ENCODE measurements at places on chromosomes 12 and 14.

DNA sequence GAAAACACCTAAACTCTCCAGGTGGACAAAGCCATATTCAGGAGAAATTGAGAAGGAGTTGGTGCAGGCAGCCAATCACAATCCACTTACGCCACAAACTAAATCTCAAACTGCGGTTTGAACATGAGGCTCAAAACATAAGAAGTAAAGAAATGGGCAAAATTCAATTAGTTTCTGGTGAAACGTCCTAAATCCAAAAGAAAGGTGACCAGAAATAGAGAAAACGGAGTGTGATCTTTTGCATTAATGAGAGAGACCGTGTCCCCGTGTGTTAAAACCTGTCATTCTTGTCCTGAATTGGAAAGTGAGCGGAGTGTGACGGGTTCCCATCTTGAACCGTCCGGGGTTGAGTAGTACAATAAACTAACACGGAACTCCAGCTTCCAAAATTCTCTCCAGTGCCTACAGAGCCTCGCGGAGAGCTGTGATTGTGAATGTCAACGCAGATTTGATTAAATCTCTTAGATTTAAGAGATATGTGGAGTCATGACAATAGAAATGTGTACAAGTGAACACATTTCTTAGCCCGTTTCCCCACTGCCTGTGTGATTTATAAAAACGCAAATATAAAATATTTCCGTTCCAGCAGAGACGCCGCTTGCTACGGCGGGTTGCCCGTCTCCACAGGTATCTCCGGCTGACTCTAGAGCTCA is 595 bp upstream of the METAP2 start:
- no peak for DNase-seq

DNA sequence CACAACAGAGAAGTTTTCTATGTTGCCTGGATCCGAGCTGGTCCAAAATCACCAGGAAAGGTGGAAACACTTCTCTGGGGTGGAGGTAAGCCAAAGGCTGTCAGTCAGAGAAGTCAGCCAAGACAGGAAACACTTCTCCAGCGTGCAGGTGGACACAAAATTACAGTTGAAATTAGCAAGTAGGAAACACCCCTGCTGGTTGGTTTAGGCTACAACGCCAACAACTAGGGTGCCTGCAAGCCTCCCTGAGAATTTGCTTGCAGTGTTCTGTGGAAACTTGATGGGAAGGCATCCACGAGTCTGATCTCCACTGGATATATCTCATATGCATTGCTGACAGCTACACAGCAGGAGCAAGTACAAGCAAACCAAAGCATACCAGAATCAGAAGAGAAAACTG is 600.5 kb downstream of the RERGL start:
- DNase-seq: no peak

DNA sequence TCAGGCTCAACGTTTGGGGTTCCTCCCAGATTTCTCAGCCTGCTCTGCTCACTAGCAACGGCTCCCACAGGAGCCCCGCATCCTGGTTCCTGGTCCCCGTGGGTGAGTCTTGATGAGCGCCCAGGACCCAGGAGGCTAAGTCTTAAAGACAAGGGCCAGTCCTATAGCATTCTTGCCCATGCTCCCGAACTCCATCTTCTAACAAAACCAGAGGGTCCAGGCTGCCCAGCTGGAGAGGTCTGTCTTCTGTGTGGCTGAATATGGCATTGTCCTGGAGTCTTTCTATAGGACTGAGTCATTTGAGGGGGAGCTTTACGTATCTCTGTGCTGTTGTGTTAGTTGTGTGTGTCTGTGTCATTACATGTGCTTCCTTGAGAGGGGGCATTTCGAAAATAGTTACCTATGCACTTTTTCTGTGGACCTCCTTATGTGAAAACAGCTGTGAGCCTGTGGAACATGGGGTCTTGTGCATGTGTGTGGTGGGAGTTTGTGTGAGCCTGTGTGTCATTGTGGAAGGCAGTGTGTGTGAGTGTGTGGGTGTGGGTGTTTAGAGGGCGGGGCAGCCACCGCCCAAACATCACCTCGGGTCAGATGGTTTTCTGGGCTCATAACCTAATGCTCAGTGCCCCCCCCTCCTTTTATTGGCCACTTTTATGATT is 9.1 kb upstream of the TBX5 start:
- no peak for DNase-seq

GRCh38 chr12:44611538-44611937 is 264.6 kb downstream of the NELL2 start:
- DNase-seq: no peak

DNA sequence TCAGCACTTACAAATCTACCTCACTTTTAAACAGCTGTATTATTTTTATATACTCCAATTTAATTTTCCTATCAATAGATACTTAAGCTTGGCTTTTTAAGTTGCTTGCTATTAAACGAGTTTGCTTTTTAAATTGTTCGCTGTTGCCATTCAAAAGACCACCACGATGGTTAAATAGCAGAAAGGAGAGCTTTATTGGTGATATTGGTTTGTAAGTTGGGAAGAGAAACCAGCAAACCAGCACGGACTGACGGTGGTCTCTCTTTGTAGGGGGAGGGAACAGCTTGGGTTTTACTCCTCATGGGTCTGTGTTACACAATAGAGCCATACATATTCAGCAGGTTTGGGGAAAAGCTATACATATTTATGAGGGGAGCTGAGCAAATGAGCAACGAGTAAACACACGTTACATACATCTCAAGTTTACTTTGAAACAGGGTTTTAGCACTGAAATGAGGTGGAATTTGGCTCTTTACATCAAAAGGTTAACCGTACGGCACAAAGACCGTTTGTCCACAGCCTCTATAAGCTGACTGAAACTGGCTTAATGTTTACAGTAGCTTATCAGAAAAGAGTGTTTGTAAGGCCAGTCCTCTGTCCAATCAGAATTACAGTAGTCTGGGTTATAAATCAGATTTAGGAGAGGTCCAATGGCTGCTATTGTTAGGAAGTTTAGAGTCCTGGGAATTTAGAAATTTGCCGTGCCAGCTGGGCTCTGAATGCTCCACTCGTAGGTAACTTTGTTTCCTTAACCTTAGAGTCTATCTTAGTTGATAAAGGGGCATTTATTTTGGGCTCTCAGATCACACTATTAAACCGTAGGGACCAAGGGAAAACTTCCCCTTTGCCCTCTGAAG is 69.7 kb upstream of the DHRS4 start:
- no peak for DNase-seq

GRCh38 chr12:124545508-124546418 is 21.6 kb downstream of the NCOR2 start:
- DNase-seq: no peak

DNA sequence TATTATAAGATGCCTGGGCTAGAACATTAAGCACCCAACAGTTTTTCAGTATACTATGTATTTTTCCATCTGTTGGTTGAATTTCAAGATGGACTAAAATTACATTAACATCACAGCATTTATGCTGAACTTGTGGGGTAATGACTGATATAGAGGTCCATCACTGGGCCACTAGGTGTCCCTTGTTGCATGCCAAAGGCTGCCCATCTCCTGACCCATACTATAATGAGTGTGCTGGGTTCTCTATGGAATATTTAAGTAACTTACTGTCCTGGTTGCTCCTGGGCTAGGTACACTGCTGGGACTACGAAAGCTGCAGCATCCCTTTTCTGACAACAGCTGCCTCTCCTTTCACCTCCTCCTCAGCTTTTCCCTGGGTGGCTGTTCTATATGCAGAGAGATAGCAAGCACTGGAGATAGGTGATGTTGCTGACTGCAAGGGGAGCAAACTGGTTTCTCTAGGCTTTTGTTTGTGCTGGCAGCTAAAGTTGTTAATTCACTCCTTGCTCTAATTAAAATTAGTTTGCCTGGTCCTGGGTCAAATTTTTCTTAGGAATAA is 138.6 kb upstream of the TRHDE start:
- no peak for DNase-seq

GRCh38 chr14:32341947-32342846 is 13.1 kb downstream of the AKAP6 start:
- no peak for DNase-seq

- DNase-seq: no peak
These were observed 175.4 kb downstream of the ETNK1 start for GRCh38 chr12:22800332-22800731.

DNA sequence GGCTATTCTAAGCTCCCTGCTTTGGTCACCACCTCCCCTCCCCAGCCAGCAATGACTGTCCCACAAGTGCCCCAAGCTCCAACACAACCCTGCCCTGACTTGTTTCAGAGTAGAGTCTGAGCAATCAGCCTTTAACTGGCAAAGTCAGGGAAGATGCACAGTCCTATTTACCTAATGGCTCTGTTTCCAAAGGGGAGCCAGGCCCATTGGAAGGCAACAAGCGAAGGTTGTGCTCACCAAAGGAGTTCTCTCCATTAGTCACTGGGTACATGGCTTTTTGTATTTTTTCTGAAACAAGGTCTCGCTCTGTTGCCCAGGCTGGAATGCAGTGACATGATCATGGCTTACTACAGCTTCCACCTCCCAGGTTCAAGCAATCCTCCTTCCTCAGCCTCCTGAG is 267.1 kb upstream of the CRY1 start:
- DNase-seq: no peak

DNA sequence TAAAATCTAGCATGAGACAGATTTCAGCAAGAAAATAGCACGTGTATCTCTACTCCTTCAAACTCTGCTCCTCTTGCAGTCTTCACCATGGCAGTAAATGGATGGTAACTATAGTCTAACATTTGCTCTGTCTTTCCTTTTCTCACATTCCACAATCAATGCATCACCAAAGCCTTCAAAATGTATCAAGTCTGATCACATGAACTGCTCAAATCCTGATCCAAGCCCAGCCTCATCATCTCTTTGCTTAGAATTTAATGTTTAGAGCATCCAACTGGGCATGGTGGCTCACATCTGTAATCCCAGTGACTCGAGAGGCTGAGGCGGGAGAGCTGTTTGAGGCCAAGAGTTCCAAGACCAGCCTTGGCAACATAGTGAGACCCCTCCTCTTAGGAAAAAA is 45.9 kb downstream of the CDK17 start:
- no peak for DNase-seq

DNA sequence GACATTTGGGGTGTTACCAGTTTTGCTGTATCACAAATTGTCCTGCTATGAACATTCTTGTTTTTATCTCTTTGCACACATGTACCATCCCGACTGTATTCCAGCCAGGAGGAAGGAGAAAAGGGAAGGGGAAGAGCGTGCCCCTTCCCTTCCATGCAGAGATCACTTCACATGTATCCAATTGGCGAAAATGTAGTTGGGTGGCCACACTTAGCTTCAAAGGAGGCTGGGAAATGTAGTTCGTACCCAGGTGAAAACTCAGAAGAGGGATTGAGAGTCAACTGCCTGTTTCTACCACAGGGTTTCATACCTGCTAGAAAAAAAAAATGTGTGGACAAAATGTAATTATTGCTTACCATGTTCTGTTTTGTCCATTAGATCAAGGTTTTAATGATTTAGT is 189.1 kb upstream of the PELI2 start:
- no peak for DNase-seq

DNA sequence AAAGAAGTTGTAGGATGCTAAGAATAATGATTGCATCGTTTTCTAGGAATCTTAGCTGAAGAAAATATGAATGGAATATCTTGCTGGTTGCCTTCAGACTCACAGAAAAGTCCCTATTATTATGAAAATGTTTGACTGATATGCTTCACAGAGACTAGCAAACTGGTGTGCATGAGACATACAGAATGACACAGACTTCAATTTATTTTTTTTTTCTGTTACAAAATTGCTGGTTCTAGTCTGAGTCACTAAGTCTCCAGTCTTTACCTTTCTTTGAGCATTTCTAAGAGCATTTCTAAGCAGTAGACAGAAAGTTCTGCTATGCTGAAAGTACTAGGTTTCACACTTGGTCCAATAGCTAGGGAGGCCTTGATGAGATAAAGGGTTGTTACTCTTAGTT is 377.6 kb upstream of the ATP2B1 start:
- no peak for DNase-seq

GRCh38 chr14:100082723-100083122 is 17.5 kb downstream of the EVL start:
- no peak for DNase-seq

- no peak for DNase-seq
These were observed 81.0 kb downstream of the CLMN start for GRCh38 chr14:95238487-95239298.

- DNase-seq: no peak
These were observed 87.2 kb downstream of the SPRING1 start for GRCh38 chr12:116650585-116651087.

GRCh38 chr12:39807043-39807442 is 187.4 kb upstream of the ABCD2 start:
- no peak for DNase-seq

- DNase-seq: no peak
These were observed 872 bp downstream of the VSX2 start for GRCh38 chr14:74239848-74240793.

- DNase-seq: no peak
These were observed 103.8 kb downstream of the CCDC92 start for GRCh38 chr12:123868791-123869190.

DNA sequence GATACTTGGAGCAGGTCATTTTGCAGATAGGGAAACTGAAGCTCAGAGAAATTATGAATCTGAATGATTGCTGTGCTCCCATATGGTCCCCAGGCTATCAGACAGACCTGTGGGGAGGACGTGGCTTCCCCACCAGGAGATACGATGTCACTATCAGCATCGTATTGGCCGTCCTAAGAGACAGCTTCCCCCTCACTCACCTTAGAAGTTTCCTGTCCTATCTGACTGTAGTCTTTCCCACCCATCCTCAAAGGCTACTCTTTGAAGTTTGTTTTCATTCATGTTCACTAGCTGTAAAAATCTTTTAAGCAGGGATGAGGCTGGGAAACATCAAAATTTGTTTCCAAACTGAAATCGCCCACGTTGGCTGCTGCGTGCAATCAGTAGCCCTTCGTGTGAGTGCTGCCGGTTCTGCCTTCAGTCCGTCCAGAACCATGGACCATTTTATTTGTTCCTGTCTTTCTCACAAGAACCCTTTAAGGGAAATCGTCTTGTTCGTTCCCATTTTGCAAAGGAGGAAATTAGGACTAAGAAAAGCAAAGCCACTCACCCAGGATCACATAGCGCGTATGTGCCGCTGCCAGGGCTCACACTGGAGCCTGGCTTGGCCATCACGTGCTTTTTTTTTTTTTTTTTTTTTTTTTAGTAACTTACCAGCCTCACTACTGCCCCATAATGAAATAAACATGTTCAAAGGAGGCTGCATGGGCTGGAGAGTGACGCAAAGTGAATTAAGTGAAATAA is 1.0 kb upstream of the KDM2B start:
- no peak for DNase-seq

DNA sequence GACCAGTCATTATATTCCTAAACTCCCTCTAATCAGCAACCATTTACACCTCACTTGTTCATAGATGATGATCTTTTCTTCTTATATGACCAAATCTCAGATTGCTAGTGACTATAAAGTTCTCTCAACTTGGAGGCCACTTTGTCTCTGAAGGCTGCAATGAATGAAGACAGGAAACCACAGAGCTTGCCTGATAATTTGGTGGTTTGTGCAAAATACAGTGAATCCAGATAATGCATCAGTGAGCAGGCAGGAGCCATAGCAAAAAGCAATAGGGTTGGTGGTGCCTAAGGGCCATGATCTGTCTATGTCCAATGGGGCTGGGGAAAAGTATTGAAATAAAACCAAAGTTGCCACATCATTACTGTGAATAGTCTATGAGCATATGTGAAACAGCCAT is 123.8 kb upstream of the LRFN5 start:
- no peak for DNase-seq

GRCh38 chr12:114405519-114406271 is at the start of gene TBX5:
TBX5 (minus strand) TSS chr12:114406144; CDS start chr12:114403898, 2,246 bp downstream.
- DNase-seq: no peak

GRCh38 chr12:8701046-8701660 is 3.4 kb downstream of the RIMKLB start:
- no peak for DNase-seq

All from esophagus squamous epithelium (tissue), 5 donors.